ENCODE measurements at places on chromosomes 5 and 9.

DNA sequence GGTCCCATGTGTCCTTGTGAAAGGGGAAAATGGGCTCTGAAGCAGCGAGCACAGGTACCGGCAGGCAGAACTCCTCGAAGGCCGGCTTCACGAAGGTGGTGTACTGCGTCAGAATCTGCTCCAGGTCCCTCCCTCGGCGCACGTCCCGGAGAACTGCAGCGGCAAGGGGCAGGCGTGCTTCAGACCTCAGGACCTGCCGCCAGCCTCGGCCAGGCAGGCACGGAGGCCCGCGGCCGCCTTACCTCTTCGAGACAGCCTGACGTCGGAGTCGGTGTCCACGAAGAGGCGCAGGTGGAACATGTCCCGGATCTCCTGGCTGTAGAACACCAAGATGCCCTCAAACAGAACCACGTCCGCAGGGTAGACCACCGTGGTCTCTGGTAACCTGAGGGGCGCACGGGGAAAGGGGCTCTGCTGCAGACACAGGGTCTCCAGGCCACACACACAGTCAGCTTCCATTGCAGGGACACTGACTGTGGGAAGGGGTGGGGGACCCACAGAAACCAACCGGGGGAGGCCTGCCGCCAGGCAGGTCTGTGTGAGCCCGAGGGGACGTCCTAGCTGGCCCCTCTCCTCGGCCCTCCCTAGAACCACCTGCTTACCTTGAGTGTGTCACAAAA is 2.1 kb downstream of the UCK1 start:
- no peak for DNase-seq

DNA sequence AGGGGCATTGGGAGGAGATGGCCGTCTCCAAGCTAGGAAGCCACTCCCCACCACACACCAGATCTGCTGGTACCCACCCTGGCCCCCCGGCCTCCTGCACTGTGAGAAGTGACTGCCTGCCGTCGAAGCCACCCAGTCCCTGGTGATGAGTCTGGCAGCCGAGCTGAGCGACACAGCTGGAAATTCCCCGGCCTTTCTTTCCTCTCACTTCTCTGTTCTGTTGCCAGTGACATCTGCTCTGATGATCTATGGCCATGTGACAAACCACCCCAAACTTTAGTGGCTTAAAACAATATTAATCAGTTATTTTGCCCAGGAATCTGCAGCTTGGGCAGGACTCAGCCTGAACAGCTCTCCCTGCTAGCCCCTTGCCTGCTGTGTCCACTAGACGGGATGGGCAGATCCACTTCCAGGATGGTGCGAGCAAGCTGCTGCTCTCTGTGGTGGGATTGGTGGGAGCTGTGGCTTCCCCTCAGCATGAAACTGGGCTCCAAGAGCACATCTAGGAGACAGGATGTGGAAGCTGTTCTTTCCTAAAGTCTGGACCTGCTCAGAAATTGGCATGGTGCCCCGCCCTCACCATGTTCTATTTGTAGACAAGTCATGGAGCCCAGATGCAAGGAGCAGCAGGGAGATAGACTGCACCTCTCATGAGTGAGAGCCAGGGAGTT is 211.2 kb downstream of the GADD45G start:
- DNase-seq: no peak

GRCh38 chr5:168128111-168128510 is 163.3 kb upstream of the WWC1 start:
- DNase-seq: no peak

- DNase-seq: no peak
Measured at GRCh38 chr9:133897675-133898074, 94.4 kb downstream of the VAV2 start.

DNA sequence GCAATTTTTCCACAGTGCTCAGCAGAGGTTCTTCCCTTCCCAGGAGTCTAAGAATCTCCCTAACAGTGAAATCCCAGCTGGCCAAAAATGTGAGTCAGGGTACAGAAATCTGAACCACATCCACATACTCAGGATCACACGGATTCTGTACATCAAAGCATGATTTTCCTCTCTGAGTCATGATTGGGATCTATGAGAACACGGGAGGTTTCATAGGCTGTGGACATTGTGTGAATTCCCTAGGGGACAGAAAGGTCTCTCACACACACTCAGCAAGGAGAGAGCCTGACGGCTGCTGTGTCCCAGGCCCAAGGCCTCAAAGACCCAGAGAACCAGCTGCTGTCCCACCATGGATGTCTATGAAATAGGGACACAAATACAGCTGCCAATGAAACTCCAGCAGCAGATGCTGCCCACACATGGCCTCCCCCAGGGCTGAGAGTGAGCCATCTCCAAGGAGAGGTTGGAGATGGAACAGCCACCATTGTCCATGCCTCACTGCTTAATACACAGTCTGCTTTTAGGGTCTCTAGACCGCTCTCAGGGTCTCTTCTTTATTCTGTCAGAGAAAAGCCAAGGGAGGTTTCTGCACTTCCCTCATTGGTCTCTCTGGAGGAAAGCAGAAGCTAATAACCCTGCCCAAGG is 102.7 kb downstream of the ADAMTS12 start:
- DNase-seq: no peak

DNA sequence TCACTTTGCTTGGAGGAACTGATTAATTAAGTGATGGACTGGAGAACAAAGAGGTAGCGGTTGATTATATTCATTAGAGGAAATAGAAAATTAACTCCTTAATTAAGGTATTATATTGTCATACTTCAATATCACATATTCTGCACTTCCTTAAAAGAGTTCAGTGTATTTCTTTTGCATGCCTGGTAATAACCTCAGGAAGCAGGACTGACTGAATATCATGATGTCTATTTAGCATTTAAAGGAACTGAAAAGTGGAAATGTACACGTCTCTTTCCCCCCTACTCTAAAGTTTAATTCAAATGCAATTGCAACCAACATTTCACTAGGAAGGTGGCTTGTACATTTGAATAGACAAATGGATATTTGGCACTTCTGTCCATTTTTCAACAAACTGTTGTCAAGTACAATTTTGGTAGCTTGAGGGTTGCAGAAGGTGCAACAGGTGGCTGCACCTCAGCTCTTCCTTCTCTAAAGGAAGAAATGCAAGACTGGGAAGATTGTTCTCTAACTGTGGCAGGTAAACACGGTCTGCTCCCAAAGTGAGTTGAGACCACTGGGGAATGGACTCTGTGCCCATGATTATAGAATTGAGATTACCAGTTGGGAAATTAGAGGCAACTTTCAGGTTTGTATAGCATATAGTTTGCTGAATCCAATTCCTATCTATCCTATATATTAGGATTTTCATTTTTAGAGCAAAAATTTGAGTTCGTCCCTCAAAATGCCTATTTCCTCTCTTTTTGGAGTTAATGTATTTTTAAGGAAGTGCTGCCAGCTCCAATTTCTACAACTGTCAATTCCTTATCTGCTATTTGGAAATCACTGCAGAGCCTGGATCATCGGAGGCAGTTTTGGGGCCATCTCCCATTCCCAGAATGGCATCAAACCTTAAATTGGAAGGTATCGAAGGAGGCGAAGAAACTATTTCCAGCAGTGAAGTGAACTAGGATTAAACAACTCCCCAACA is 98.9 kb upstream of the TAF11L2 start:
- DNase-seq: no peak

DNA sequence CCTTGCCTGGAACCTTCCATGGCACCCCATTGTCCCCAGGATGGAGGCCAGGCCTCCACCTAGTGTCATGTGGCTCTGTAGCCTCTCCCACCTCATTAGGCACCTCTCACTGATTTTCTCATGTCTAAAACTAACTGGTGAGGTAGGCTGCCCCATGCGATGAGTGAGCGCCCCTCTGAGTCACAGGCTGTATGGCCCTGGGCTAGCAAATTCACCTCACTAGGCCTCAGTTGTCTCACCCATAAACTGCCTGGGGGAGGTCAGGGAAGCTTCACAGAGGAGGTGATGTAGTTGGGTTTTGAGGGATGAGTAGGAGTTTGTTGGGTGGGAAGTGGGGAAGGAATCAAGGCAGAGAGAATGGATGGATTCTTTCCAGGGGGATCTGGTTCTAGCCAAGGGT is 8.8 kb downstream of the RXRA start:
- no peak for DNase-seq

DNA sequence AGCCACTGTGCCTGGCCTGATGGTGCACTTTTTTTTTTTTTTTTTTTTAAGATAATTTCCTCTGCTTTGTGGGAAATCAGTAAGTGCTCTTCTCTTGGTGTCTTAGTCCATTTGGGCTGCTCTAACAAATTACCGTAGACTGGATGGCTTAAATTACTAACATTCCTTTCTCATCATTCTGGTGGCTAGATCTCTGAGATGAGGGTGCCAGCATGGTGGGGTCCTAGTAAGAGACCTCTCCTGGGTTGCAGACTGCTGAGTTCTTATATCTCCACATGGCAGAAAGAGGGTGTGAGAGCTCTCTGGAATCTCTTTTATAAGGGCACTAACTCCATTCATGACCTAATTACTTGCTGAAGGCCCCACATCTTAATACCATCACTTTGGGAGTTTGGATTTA is 133.9 kb upstream of the ANKRD55 start:
- DNase-seq: no peak

GRCh38 chr9:33498387-33498786 is 24.7 kb upstream of the NOL6 start:
- no peak for DNase-seq

GRCh38 chr5:133714161-133714915 is 102.0 kb upstream of the FSTL4 start:
- no peak for DNase-seq

DNA sequence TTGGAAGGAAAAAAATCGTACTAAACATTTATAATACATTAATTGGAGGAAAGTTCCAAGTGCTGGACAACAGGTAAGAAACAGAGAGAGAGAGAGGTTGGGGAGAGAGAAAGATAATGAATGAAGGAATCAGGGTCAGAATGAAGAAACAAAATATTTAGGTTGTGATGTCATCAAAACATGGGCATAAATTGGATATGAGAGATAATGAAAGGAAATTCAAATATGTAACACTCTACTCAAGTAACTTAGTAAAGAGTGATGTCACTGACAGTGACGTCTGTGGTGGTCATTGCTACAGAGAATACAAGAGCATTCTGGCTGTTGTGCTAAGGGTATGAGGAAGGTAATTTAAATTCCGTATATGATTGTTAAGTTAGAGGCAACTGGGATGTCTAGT is 543.4 kb upstream of the COX7C start:
- no peak for DNase-seq

- no peak for DNase-seq
Measured at GRCh38 chr5:34914671-34915138, 599 bp downstream of the RAD1 start.

GRCh38 chr9:93899609-93900435 is 55.3 kb downstream of the BARX1 start:
- no peak for DNase-seq

- no peak for DNase-seq
Measured at GRCh38 chr5:35308421-35308820, 78.1 kb upstream of the PRLR start.

GRCh38 chr9:95082401-95083084 is 235.0 kb downstream of the FANCC start:
- DNase-seq: no peak

- DNase-seq: no peak
Measured at GRCh38 chr9:4796988-4797853, 4.5 kb downstream of the RCL1 start.

DNA sequence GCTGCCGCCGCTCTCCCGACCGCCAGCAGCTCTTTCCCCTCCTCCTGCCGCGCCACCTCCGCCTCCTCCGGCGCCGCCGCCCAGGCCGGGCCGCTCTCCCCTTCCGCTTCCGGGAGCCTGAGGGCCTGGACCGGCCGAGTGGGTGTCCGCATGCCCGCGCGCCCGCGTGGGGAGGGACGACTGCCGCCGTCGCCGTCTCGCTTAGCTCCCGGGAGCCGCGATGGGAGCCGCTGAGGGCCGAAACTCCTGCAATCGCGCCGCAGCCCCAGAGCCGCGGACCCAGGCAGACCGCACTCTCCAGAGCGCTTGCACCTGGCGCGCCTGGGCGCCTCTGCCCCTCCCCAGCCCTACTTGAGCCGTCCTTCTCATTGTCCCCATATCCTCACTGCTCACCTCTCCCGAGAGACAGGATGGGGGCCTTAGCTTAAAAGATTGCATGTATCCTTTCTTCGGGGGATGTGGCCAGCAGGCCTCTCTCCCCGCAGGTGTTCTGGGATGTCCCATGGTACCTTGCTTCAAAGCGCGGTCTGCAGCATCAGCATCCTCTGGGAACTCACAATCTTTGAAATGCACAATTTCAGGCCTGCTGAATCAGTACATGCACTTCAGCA is at the start of gene ZDHHC21:
Gene ZDHHC21, minus strand, starts transcription at position 182 of the 611 bp plus-strand sequence. CDS start 19,092 bp downstream, outside the sequence.
- DNase-seq: no peak

GRCh38 chr9:106962615-106963363 is 99.8 kb downstream of the ZNF462 start:
- no peak for DNase-seq
